ENCODE measurements at places on chromosomes 5 and 9.

DNA sequence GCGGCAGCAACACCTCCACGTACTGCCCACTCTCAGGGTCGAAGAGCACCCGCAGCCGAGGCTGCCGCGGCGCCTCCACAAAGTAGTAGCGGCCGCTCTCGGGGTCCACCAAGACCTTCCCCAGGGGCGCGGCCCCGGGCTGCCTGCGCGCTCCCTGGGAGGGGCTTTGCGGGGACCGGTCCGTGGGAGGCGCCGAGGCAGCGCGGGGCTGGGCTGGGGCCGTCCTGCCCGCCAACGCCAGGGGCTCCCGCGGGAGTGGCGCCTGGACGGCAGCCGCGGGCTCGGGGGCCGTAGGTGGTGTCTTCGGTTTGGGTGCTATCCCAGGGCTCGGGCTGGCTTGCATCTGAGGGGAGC is 2.6 kb upstream of the MZB1 start:
- no peak for DNase-seq

- DNase-seq = no peak
These were observed 71.0 kb upstream of the HMHB1 start for GRCh38 chr5:143740956-143741355.

DNA sequence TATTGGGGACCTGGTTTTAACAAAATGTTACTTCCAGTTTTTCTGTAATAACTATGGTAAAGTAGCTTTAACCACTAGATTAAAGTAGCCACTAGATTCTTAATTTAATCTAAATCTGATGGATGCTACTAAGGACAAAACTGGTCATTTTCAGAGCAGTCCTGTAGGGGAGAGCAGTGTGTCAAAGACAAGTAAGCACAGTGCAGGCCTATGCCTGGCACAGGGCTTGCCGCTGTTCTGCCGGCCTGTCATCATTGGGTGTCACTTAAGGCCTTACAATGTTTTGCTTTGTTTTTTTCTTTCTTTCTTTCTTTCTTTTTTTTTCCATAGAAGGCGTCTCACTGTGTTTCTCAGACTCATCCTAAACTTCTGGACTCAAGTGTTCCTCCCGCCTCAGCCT is 53.0 kb upstream of the NXNL2 start:
- DNase-seq = no peak

DNA sequence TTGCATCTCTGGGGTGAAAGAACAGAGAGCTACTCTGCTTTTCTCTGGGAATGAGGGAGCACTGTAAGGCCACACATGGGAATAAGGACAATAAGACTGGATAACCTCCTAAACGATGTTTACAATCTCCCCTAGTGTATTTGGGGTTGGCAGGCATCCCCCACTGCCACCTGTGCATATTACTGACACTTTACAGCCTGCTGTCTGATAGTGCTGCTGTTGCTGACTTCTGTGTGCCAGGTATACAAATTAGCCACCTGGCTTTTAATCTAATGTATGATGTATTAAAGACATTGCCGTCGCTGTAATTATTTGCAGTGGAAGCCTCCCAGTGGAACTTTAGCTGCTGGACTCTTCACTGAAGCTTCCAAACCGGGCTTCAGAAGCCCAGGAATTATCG is 4.4 kb upstream of the SHISAL2B start:
- no peak for DNase-seq

- no peak for DNase-seq
These were observed 127.1 kb downstream of the GLIS3 start for GRCh38 chr9:4172731-4173130.

- no peak for DNase-seq
These were observed 60.3 kb upstream of the TRIM32 start for GRCh38 chr9:116626762-116627161.

- DNase-seq = no peak
These were observed 216.4 kb downstream of the EPB41L4A start for GRCh38 chr5:112202694-112203093.

DNA sequence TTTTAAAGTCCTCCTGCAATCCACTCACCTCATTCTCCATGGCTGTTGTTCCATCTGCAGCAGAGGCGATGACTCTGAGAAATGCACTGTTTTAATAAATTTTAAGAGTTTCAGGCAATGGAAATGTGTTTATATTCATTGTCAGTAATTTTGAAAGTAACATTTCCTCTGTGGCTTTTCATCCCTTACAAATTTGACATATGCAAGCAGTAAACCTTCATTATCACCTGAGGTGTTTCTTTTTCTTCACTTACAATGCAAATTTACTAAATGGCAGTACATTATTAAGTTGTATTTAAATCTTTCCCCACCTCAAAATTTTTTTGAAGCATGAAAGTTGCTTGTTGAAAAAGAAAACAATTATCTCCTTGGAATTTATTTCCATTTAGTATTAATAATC is 136.9 kb downstream of the DIRAS2 start:
- no peak for DNase-seq

GRCh38 chr5:37075399-37075950 is 173.7 kb downstream of the CPLANE1 start:
- no peak for DNase-seq

DNA sequence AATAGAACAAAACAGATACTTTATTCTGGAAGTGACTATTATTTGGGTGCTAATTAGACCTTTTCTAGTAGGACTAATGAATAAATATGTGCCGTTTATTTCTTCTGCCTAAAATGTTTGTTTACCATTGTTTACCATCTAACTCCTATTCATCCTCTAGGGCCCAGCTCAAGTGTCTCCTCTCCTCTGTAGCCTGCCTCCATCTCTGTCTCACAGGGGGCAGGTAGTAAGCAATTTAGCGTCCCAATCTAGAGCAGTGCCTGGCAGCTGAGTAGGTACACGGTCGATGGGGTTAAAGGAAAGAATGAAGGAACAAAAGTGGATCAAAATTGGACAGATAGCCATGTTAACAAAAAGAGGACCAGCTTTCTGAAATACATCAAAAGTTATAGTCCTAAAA is 230.9 kb downstream of the SLF1 start:
- DNase-seq = no peak

- DNase-seq = no peak
These were observed 286.9 kb downstream of the ARHGEF28 start for GRCh38 chr5:73912821-73913271.

- no peak for DNase-seq
These were observed 816.8 kb downstream of the MTRR start for GRCh38 chr5:8685704-8686103.

DNA sequence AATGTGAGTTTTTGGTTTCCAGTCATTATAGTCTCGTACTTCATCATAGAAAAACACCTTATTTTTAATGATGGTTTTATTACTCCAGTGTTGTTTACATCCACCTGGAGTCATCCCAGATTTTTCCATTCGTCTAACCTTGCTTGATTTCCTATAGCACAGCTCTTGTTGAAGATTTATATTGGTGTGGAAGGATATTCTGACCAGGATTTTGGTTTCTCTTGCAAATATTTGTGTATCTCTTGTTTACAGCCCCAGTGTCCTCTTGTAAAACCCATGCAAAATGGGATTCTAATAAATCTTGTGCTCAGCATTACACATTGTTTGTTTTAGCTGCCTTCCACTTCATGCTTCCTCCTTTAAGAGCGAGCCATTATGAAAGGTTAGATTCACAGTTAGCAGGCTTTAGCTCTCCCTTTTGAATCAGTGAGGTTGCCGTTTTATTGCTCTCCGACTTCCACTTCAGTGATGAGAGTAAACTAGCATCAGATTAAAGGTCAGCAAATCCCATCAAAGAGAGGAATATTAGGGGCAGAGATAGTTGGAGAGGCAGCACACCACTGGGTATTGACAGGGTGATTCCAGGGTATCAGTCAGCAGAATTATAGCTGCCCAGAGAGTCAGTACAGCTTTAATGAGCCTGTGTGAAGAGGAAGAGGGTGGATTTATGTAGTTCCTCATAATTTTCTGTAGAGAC is 157.1 kb downstream of the PBX3 start:
- DNase-seq = no peak

- DNase-seq = no peak
These were observed 15.9 kb upstream of the FANCC start for GRCh38 chr9:95333426-95333825.

DNA sequence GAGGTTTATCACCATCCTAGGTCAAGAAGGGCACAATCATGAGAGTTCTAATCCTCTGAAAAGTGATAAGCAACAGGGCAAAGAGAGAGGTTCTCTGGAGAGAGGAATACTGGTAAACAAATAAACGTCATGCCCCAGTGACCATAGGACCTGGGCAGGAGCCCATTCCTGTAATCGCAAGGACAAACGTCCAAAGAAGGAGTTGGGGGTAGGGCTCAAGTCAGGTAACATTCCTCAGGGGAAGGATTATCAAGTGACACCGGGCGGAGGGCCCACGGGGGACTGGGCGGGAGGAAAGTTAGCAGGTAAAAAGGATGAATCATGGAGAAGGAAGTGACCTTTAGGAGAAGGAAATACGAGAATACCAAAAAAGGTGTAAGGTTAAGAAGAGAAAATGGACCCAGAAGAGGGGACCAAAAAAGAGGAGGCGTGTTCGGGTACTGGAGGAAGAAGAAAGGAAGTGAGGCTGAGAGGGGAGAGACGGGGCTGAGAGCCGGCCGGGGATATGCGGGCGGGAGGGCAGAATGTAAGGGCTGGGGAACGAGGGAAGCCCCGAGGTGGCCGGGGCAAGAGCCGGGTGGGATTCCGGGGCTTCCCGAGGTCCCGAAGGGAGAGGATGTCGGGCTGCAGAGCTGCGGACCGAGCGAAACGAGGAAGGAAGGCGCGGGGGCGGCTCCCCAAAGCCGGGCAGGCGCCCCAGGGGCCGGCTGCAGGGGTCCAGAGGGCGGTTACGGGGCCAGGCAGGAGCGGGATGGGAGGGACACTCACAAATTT is 583 bp downstream of the DIAPH1 start:
- peak; percentile 65 for DNase-seq

- no peak for DNase-seq
These were observed 1.3 kb downstream of the MED10 start for GRCh38 chr5:6376974-6377520.

DNA sequence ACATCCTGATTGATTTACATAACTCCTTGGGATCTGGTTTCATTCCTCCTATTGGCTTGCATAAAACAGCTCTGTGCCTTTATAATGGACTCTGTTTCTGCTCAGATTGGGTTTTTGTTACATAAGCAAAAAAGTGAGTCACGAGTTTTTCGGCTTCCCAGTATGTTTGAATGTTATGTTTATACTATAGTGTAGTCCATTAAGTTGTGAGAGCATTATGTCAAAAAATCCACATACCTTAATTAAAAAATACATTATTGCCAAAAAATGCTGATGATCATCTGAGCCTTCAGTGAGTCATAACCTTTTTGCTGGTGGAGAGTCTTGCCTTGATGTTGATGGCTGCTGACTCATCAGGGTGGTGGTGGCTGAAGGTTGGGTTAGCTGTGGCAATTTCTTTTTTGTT is 144.6 kb downstream of the CCDC171 start:
- DNase-seq = no peak

- DNase-seq = no peak
These were observed 1013.6 kb downstream of the CDH9 start for GRCh38 chr5:26024774-26025173.

DNA sequence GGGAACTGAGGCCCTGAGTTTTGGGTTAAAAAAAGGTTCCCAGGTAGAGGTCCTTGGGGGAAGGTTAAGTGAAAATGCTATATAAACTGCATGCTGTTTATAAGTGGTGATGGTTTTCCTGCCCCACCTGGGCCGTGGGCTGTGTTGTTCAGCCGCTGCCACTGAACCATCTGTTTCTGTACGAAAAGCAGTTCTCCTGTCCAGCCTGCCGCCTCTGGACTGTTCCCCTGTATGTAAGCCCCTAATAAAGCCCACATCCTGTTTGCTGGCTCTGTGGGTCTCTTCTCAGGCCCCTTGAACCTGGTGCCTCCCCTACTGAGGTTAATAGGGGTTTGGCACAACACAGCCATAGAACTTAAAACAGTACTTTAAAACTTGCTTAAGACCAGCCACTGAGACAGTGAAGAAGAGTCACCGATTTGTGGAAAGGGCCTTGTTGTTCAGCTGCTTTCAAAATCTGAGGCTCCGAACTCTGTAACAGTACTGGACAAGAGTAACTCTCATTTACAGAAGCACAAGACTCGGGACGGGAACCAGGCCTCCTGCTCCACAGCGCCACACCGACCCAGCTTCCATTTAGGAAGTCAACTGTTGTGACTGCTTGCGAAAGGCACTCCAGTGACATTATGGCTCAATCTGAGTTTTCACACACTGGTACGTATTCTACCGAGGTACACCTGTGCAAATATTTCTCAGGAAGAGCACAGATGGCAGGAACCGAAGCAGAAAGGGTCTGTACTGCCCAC is 192.5 kb downstream of the CDK5RAP2 start:
- DNase-seq = no peak

DNA sequence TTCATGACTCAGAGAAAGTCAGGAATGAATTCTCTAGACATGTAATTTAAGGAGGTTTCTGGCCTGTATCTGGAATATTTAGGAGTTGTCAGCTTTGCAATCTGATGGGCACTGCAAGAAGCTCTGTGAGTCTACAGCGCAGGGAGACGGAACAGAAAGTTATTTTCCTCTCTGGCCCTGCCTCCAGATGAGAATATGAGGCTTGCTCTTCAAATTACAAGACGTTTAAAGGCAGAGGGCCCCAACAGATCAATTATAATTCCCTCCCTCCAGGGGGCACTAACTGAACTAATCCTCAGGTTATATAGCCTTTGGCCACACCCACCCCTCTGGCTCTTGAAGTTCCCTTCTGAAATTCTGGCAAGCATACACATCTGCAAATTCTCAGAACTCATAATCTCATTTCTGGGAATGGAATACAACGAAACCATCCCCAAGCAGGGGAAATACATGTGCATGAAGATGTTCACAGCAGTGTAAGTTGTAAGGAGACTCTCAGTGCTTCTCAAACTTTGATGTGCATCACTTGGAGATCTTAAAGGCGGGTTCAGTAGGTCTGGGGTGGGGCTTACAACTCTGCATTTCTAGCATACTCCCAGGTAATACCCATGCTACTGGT is 307.6 kb downstream of the CWC27 start:
- peak; percentile 65 for DNase-seq

GRCh38 chr5:10581424-10581748 is 17.5 kb downstream of the ANKRD33B start:
- DNase-seq = no peak

DNA sequence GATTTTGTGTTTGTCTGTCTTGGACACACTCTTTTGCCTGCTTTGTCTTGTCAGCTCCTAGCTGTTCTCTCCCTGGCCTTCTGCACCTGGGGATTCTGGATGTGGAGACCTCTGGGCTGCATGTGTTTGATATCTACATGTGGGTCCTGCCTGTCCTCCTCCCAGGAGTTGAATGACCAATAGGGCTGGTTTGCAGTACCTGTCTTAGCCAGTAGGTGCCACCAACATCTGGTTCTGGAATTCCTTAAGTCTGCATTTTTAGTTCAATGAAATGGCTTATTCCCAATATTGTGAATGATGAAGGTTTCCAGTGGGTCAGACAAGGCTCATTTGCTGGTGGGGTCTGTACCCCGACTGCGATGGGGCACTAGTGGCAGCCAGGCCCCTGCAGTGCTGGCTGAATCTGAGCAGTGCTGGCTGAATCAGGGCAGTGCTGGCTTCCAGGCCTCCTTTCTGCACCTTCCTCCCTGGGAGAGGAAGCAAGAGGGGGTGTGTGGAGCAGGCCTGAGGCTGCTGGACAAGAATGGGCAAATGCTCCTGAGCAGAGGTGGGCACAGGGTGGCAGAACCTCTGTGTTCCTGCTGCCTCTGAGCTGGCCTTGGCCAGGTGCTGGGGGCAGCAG is 73.3 kb downstream of the RXRA start:
- no peak for DNase-seq
